ENCODE measurements at places on chromosomes 4 and X. TPM values are rescaled to one million over a fixed set of nuclear protein-coding genes. Genes with fewer than 3 reads are reported as not detected.

SPATA4 gene
- total RNA-seq: 1.2 TPM

SPIN2A gene
- 0.74 TPM for total RNA-seq

SAT1 gene
- 716 TPM for total RNA-seq

SUPT20HL2 gene
- not detected for total RNA-seq

HOPX gene
- total RNA-seq: 341 TPM

UBA1 gene
- total RNA-seq: 152 TPM

FMR1NB gene
- total RNA-seq: not detected

MAGEB10 gene
- not detected for total RNA-seq

ETDA gene
- total RNA-seq: not detected

PRR32 gene
- total RNA-seq: not detected

QRFPR gene
- total RNA-seq: not detected

ADH4 gene
- 0.27 TPM for total RNA-seq
